ENCODE measurements at places on chromosomes 2 and 18. TPM values are rescaled to one million over a fixed set of nuclear protein-coding genes. Genes with fewer than 3 reads are reported as not detected.
A peak's percentile ranks its signal among the peaks of the same experiment; 100 is the strongest.

NOSTRIN gene
- 1.4 TPM for total RNA-seq

BMP10 gene
- total RNA-seq = not detected

GRCh38 chr2:118842661-118843482, 4.6 kb downstream of the EN1 start:
- peak; percentile 86 for DNase-seq

DNA sequence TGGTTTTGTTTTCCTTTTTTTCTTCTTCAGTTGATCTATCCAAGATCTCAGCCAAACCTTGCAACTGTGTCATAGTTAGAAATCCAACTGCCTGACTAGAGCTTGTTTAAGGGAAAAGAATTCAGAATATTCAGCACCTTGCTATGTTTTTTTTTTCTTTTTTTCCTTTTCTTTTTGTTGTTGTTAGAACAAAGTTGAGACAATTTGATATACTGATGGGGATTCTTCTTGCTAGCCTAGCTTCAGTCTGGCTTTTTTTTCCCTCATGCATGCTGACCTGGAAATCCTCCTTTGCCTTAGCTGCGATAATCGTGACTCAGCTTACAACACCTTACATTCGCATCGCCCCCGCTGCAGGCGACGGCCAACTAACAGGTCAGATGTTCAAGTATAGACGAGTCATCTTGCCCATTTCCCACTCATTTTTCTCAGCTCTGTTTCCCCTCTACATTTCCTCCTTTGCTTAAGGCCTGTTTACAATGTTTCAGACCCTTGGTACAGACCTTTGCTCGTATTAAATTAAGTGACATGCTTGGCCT, 487.2 kb upstream of the RAB12 start:
- peak; percentile 42 for DNase-seq

- peak; percentile 86 for DNase-seq
Observed at GRCh38 chr2:85537600-85538506, 1.1 kb upstream of the MAT2A start.

GRCh38 chr2:233384811-233385488, 30.7 kb downstream of the DGKD start:
- DNase-seq = no peak

Data from osteoblast (primary cell).